ENCODE measurements at places on chromosomes 16 and 17. TPM values are rescaled to one million over a fixed set of nuclear protein-coding genes. Genes with fewer than 3 reads are reported as not detected.

Gene KRTAP1-5
- not detected for total RNA-seq

Gene NPIPB13
- total RNA-seq = 3.1 TPM

Gene SLFN12
- 3.6 TPM for total RNA-seq

Gene CA4
- 2.7 TPM for total RNA-seq

Gene NEUROD2
- not detected for total RNA-seq

Gene TTYH2
- total RNA-seq = 19.4 TPM

Gene PNMT
- 18.1 TPM for total RNA-seq

Gene ENPP7
- total RNA-seq = not detected

Gene LLGL2
- 10.4 TPM for total RNA-seq

DNA sequence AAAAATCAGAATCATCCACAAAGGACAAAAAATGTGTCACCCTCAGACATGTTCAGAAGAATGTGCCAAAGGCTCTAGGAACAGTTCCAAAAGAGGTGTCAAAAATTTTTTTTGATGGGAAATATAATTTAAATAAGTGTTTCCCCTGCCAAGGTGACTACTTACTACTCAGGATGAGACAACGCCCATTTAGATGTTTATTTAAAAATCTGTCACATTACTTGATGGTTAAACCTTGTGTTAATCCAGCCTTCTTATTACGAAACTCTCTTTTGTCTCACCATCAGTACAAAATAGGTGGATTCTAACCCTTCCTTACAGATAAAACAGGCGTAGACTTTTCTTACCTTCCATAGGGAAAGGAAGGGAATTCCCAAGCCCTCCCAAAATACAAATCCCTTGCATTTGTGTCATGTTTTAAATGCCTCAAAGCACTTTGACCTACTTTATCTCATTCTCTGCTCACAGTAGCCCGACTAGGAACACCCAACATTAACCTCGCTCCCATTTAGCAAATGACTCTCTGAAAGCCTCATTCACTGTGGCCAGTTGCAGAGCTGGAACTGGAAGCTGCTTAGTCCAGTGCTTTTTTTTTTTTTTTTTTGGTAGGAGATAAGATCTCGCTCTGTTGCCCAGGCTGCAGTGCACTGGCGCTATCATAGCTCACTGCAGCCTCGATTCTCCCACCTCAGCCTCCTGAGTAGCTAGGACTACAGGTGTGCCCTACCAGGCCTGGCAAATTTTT lies 5.8 kb upstream of the GNA13 start:
- no peak for DNase-seq

- peak; percentile 27 for DNase-seq
Measured at GRCh38 chr17:74750327-74751069, 2.1 kb downstream of the NHERF1 start.

DNA sequence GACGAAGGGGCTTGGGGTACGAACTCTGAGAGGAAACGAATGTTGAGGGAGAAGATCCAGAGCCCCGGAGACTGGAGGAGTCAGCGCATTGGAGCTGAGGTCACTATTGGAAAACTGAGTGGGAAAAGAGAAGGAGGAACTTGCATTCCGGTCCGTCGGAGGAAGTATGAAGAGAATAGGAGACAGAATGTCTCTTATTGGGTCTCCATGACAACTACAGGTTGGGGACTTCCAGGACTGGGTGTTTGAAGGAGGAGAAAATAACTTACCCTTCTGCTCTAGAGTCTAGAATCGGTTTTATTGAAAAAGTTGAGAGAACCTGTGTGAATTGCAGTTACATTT lies 537 bp downstream of the GOSR1 start:
- DNase-seq = no peak

GRCh38 chr16:7675628-7676027 lies 343.0 kb downstream of the RBFOX1 start:
- DNase-seq = no peak

GRCh38 chr17:74555427-74555940 lies 9.6 kb upstream of the CD300C start:
- DNase-seq = no peak

DNA sequence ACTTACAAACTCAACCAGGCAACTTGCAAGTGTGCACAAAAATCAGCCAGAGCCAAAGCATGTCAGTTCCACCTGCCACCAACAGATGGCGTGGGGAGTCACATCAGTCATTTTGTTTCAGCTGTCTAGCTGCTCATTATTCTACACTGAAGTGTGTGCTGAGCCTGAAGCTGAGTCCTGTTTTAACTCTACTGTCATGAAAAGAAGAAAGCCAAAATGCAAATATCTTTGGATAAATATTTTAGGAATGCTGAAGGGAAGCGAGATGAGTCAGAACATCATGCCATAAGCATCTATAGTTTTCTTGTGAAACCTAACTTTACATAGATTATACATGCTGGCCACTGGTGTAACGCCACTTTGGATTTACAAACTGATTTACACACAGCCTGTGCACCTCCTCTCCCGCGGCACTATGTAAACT lies 172.6 kb downstream of the CDK5R1 start:
- DNase-seq = peak; percentile 90

DNA sequence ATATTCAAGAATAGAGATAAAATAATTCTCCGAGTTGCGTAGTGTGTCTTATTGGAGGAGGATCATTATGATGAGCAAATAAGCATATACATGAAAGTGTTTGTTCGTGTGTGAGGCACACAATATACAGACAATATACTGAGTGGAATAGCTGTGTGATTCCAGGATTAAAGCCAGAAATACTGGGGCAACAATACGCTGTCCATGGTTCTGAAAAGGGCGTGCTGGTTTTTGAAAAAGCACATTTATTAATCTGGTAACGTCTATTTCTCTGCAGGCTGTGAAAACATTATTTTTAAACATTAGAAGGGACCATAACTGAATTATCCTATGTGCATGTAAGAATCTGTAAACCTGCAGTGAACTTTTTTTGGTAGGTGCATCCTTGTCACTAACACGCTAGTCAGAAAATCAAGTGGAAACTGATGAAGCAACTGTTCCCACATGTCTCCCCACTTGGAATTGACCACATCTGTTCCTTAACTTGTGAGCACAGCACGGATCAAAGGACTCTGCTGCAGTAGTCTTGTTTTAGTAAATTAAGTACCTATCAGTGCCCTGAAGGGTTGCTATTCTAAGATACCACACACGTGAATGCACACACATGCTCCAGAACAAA lies 346.0 kb downstream of the GRIN2A start:
- DNase-seq = no peak

GRCh38 chr16:17777408-17777863 lies 306.7 kb upstream of the XYLT1 start:
- no peak for DNase-seq

DNA sequence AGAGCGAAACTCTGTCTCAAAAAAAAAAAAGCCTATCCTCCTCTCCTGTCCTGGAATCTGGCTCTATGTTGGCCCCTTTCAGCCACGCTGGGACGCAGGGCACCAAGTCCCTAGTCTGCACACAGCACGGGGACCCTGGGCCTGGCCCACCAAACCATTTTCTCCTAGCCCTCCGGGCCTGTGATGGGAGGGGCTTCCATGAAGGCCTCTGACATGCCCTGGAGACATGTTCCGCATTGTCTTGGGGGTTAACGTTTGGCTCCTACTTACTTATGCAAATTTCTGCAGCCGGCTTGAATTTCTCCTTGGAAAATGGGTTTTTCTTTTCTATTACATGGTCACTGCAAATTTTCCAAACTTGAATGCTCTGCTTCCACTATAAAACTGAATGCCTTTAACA lies 12.6 kb upstream of the GPT2 start:
- no peak for DNase-seq

DNA sequence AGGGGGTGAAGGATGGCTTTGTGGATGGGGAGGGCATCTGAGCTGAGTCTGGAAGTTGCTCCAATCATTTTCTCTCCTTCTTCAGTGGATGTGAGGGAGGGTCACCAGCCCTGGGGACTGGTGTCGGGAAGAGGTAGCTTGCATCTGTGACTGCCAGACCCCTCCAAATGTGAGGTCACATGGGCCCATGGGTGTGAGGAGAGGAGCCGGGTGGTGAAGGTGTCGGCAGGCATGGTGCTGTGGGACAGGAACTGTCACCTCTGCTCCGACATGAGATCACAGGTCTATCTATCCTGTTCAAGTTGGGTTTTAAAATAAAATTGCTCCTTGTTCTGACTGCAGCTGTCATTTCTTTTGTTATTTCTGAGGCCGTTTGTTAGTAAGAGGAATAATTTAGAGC lies 351.1 kb downstream of the CPPED1 start:
- DNase-seq = no peak

DNA sequence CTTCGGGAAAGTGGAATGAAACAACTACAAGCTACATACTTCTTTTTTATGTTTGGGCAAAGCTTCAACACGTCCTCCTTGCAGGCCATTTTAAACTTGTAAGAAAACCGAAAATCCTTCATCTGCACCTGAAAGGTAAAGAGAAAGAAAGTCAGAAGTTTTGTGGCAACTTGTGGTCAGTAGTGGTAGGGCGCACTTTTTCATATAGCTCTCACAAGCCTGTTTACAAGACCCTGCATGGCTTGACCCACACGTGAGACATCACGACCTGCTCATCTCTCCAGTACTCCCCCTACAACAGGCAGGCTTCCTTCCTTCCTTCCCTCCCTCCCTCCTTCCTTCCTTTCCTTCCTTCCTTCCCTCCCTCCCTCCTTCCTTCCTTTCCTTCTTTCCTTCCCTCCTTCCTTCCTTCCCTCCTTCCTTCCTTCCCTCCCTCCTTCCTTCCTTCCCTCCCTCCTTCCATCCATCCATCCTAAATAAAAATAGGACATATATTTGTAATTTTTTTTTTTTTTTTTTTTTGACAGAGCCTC lies 48.7 kb upstream of the CLEC18B start:
- DNase-seq = no peak

GRCh38 chr16:75292691-75293090 lies 41.3 kb upstream of the BCAR1 start:
- DNase-seq = no peak

- DNase-seq = peak; percentile 95
Measured at GRCh38 chr17:1188812-1189504, 9.2 kb upstream of the ABR start.

GRCh38 chr16:85940214-85940613 lies 41.3 kb downstream of the IRF8 start:
- DNase-seq = no peak

DNA sequence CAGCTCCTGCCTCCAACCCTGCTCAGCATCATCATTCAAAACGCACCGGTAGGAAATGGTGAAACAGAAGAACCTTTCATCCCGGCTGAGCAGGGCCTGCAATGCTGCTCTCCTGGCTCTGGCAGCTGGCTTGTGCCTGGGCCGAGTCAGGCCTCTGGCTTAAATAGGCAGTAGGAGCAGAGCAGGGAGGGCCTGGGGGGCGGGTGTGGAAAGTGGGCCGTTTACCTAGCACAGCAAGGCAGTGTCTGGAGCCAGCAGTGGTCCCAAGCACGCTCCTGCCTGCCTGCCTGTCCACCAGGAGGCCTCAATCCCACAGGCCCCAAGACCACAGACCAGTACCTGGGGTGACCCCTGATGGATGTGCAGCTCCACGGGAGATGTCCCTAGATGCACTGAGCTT lies 59.3 kb downstream of the SMPD3 start:
- DNase-seq = no peak

GRCh38 chr17:13589658-13590057 lies 12.1 kb downstream of the HS3ST3A1 start:
- no peak for DNase-seq

DNA sequence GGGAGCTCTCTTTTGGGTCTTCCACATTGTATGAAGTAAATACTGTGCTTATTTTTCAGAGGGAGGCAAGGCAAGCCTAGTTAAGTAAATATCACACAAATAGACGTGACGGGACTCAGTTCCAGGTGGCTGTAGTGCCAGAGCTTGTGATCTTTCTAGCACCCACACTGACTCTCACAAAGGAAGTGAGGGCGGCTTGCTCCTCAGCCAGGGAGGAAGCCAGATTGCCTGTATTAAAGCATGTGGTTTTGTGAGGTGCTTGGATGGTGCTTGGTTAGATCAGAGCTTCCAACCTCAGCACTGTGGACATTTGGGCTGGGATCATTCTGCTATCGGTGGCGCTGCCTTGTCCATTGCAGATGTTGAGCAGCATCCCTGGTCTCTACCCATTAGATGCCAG lies 80.1 kb downstream of the VAT1L start:
- DNase-seq = no peak

DNA sequence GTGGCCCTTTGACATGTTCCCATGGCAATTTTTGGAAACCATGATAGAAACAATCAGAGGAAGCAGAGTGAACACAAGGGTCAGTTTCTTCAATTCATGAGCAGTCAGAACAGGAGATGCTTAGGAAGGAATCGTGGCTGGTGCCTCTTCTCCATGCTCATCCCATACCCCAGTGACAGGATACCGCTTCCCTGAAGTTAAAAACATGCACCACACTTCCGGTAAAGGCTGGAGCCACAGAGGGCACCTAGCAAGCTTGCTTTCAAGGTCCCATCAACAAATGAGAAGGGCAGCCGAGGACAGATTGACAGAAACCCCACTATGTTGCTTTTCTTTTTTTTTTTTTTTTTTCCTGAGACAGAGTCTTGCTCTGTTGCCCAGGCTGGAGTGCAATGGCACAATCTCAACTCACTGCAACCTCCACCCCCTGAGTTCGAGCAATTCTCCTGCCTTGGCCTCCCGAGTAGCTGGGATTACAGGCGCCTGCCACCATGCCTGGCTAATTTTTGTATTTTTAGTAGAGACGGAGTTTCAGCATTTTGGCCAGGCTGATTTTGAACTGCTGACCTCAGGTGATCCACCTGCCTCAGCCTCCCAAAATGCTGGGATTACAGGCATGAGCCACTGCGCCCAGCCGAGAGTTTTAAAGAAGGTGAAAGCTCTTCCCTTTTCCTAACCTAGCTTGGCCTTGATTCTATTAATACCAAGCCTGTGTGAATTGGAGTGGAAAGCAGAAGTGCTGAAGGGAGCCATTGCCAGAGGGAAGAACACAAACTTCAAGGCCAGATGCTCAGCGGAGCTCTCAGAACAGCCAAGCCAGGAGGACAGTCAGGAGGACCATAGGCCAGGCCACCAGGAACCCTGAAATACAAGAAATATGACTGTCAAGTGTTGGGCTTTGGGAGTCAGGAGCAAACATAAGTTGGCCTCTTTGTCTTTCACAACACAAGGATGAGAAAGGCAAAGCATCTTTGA lies 16.6 kb downstream of the GP2 start:
- DNase-seq = no peak

- DNase-seq = peak; percentile 93
Measured at GRCh38 chr17:80279895-80280294, 19.2 kb downstream of the RNF213 start.

- DNase-seq = peak; percentile 79
Measured at GRCh38 chr16:8861563-8862308, 7.1 kb downstream of the CARHSP1 start.

DNA sequence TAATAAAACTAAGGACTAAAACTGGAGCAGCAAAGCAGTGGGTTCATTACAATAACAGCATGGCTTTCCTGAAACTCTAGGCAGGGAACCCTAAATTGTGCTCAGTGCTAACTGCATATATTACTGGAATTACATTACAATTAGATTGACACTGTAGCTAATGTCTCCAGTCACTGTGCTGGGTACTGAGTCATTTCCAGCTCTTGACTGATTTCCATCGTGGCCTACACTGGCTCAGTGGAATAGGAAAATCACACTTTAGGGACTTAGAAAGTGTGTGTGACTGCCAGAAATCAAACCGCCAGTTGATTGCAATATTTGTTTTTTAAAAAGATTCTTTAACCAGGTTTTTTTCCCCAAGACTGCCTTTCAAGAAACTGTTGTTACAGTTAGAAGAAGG lies 1447.4 kb upstream of the GOT2 start:
- no peak for DNase-seq

Measured in right cardiac atrium (tissue), 5 donors.